ENCODE measurements at places on chromosomes 4 and X. TPM values are rescaled to one million over a fixed set of nuclear protein-coding genes. Genes with fewer than 3 reads are reported as not detected.

Gene DUSP9
- total RNA-seq: not detected

Gene SLC38A5
- total RNA-seq: 26.4 TPM

Gene DCX
- not detected for total RNA-seq

Gene SLC26A1
- total RNA-seq: 17.4 TPM

Gene SPATA18
- 10.3 TPM for total RNA-seq

Gene CXCL10
- 1.8 TPM for total RNA-seq

Gene ZNF827
- total RNA-seq: 60.6 TPM

Gene HGFAC
- not detected for total RNA-seq

Gene MMRN1
- 17.3 TPM for total RNA-seq

Gene SH3D19
- 248 TPM for total RNA-seq

Gene L1CAM
- total RNA-seq: 1.8 TPM

Gene CYBB
- total RNA-seq: 3.2 TPM

Gene DRP2
- total RNA-seq: 2.5 TPM

Gene EXOC1L
- not detected for total RNA-seq

Gene SPP1
- 19.3 TPM for total RNA-seq

- no peak for DNase-seq
Measured at GRCh38 chrX:15319075-15319474, 3.6 kb upstream of the ASB11 start.

GRCh38 chr4:8149664-8150063 lies 8.9 kb downstream of the ABLIM2 start:
- DNase-seq: no peak

- no peak for DNase-seq
Measured at GRCh38 chr4:148346657-148347056, 95.6 kb downstream of the NR3C2 start.

DNA sequence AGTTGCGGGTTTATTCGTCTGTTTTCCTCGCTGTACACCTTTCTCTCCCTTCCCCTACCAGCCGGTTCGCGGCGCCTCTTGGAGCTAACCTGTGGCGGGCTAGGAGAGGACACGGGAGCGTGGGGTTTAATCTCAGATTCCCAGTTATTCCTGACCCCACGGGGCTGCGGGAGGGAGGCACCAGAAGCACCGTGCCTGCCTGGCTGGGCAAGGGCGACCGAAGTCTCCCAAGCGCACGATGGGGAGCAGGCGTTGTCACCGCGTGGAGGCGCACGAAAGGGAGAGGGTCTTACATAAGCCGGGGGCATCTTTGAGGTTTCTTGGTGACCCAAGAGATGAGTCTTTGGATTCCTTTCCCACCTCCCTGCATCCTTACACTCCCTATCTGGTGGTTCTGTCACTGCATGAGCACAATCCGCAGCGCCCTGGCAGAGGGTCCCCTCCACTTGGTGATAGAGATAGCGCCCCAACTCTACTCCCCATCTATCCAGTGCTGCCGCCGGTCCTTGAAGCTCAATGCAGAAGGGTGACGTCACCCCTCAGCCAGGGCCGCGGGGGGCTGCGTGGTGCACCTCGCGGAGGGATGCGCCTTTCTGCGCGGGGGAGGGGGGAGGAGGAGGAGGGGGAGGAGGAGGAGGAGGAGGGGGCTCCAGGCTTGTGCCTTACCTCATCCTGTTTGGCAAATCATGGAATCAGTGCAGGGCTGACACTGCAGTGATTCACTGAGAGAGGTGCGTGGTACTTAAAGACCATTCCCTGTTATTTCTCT lies 793 bp downstream of the TSPAN7 start:
- peak; percentile 48 for DNase-seq

- DNase-seq: no peak
Measured at GRCh38 chr4:139167774-139168444, 9.1 kb downstream of the ELF2 start.

- no peak for DNase-seq
Measured at GRCh38 chr4:16626945-16627344, 271.5 kb downstream of the LDB2 start.

GRCh38 chr4:13892739-13893105 lies 265.2 kb upstream of the BOD1L1 start:
- DNase-seq: no peak

DNA sequence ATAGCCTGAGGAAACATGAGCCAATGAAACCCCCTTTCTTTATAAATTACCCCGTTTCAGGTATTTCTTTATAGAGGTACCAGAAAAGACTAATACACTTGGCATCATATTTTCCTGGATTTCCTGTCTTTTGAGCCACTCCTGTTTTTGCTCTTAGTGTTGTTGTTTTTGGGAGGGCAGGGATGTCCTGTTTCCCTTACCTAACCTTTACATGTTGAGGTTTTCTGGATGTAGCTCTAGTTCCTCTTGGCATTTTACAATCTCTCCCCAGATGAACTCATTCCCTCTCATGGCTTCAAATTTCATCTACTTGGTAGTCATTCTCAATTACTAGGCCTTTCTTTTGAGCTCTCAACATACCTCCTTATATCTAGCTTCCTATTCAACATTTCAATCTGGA lies 104.1 kb upstream of the MAB21L2 start:
- no peak for DNase-seq

- DNase-seq: no peak
Measured at GRCh38 chr4:8582941-8583654, 2.9 kb downstream of the GPR78 start.

DNA sequence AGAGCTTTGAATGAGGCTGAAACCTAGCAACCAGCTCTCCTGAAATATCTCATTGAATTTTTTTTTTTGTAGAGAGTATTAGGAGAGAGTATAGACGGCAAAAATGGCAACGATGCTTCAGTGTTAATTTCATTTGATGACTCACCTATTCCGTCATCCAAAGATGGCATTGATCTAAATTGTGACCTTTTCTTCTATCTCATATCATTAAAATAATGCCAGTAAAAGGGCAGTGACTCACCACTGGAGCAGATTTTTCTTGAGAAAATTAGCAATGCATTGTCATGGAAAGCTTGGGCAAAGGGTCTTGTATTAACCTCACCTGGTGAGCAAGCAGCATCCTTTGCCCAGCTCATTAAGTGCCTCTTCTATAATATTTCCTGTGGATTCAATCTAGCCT lies 19.6 kb downstream of the VMA21 start:
- DNase-seq: no peak

GRCh38 chrX:19707246-19707871 lies 180.0 kb downstream of the SH3KBP1 start:
- no peak for DNase-seq

- no peak for DNase-seq
Measured at GRCh38 chrX:120857240-120857639, 18.4 kb downstream of the CT47B1 start.

- no peak for DNase-seq
Measured at GRCh38 chrX:46477435-46477834, 67.8 kb downstream of the ZNF674 start.

GRCh38 chr4:40462326-40462725 lies 127.2 kb downstream of the CHRNA9 start:
- no peak for DNase-seq

- DNase-seq: no peak
Measured at GRCh38 chr4:110411574-110412011, 64.4 kb upstream of the ENPEP start.

DNA sequence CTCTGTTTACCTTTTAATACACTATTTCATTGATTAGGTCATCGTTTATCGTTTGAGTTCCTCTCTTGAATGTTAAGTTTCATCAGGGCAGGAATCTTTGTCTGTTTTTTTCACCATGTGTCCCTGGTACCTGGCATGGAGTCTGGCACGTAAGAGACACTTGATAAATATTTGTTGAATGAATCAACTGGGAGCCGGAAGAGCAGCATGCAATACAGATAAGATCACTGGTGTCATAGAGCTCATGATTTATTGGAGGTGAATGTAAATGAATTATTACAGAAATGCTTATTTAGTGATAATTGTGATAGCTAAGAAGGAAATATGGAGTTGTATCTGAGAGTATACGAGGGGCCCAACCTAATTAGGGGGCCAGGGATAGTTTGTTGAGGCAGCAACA lies 62.8 kb downstream of the UCHL1 start:
- DNase-seq: no peak

GRCh38 chr4:122921971-122922876 lies at the start of gene NUDT6:
Gene NUDT6, minus strand, starts transcription at chr4:122922597. Its CDS starts 25 bp downstream, at chr4:122922572.
- peak; percentile 31 for DNase-seq

GRCh38 chrX:19734111-19734510 lies 153.3 kb downstream of the SH3KBP1 start:
- no peak for DNase-seq

GRCh38 chr4:78197947-78198346 lies 140.8 kb downstream of the FRAS1 start:
- no peak for DNase-seq

GRCh38 chr4:88629826-88630225 lies 37.5 kb downstream of the HERC3 start:
- no peak for DNase-seq

GRCh38 chr4:76003035-76003434 lies 4.3 kb downstream of the CXCL9 start:
- DNase-seq: no peak

DNA sequence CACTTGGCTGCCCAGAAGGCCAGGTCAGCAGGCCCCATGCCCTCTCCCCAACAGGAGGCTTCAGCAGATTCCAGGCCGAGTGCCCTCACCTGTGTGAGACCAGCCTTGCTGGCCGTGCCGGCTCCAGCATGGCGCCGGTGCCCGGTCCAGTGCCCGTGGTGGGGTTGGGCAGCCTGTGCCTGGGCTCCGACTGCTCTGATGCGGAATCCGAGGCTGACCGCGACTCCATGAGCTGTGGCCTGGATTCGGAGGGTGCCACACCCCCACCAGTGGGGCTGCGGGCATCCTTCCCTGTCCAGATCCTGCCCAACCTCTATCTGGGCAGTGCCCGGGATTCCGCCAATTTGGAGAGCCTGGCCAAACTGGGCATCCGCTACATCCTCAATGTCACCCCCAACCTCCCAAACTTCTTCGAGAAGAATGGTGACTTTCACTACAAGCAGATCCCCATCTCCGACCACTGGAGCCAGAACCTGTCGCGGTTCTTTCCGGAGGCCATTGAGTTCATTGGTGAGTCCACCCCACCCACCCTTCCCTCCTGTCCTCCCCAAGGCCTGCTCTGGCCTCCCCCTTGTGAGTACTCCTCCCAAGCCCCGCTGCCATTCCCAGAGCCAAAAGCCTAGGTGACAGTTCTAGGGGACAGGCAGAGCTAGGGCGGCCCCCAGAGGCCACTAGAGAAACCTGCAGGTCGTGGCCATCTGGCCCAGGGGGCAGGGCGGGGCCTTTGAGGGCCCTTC lies 2.3 kb downstream of the DUSP9 start:
- peak; percentile 49 for DNase-seq

DNA sequence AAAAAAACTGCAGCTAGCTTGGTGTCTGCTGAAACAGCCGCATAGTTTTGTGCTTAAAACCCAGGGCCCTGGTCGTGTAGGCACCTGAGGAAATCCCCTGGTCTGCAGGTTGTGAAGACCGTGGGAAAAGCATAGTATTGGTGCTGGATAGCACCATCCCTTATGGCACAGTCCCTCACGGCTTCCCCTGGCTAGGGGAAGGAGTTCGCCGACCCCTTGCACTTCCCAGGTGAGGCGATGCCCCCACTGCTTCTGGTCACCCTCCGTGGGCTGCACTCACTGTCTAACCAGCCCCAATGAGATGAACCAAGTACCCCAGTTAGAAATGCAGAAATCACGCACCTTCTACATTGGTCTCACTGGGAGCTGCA lies 1105.1 kb downstream of the STPG2 start:
- DNase-seq: no peak

DNA sequence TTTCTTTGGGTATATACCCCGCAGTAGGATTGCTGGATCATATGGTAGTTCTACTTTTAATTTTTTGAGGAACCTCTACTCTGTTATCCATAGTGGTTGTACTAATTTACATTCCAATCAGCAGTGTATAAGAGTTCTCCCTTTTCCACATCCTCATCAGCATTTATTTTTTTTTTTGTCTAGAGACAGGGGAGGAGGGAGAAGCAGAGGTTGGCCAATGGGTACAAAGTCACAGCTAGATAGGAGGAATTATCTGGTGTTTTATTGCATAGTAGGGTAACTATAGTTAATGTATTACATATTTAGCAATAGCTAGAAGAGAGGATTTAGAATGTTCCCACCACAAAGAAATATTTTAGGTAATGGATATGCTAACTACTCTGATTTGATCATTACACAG lies 107.4 kb downstream of the TSPAN7 start:
- DNase-seq: no peak

DNA sequence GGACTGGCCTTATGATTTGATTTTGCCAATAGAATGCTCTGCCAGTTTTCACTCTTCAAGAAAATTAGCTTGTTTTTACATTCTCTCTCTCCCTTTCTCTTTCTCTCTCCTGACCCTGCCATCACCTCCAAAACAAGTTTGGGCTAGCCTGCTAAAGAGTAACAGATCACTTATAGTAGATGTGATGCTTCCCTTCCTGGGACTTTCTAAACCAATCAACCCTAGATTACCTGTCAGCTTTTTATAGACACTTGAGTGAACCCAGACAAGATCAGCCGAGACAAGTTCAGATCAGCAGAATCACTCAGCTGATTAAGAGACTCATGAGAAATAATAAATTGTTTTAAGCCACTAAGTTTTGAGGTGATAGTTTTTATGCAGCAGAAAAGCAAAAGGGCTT lies 521.2 kb downstream of the ANKRD50 start:
- no peak for DNase-seq

- no peak for DNase-seq
Measured at GRCh38 chr4:76716658-76717057, 181.3 kb downstream of the SOWAHB start.

DNA sequence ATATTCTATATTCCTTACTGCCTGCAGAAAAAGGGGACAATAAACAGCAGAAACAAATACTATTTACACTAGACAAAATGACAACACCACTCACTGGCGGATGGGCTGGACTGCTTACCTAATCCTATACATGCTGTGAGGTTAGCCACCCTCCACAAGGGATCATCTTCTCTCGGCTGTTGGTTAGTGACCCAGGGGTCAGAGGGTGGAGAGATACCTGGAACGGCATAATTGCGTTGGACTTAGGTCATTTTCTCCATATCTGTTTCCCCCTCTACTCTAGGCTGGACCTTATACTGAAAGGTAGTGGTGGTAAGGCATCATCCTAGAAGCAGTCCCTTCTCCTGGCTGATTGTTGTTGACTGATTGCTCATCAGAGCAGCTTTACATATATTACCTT lies 286.8 kb upstream of the UGT8 start:
- no peak for DNase-seq

GRCh38 chrX:154714925-154715324 lies 36.0 kb downstream of the GAB3 start:
- peak; percentile 42 for DNase-seq

GRCh38 chrX:73457306-73457705 lies 10.5 kb downstream of the CDX4 start:
- no peak for DNase-seq

- DNase-seq: no peak
Measured at GRCh38 chr4:83703752-83704151, 167.8 kb downstream of the GPAT3 start.

DNA sequence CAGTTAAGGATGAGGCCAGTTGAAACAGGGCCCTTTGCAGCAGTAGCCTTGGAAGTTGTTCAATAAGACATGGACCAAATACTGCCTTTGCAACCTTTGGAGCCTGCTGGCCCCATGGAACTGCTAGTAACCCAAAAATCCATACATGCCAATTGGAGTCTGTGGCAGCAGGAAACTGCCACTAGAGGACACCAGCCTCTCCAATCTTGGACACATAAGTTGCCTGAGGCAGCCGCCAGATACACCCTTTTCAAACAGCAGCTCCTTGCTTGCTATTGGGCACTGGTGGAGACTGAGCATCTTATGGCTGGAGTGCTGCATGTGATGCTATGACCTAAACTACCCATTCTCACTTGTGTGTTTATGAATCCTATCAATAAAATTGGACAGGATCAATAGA lies 14.8 kb upstream of the LAP3 start:
- DNase-seq: no peak

GRCh38 chr4:52198294-52198693 lies 147.2 kb downstream of the SPATA18 start:
- DNase-seq: no peak
